ENCODE measurements at places on chromosomes 4 and X. TPM values are rescaled to one million over a fixed set of nuclear protein-coding genes. Genes with fewer than 3 reads are reported as not detected.

Gene SLC38A5
- not detected for total RNA-seq

Gene GAGE12E
- total RNA-seq: not detected

Gene NHSL2
- total RNA-seq: 0.05 TPM

- DNase-seq: no peak
Measured at GRCh38 chrX:18149454-18149853, 71.2 kb downstream of the BEND2 start.

- no peak for DNase-seq
Measured at GRCh38 chrX:24210190-24210589, 60.7 kb downstream of the ZFX start.

DNA sequence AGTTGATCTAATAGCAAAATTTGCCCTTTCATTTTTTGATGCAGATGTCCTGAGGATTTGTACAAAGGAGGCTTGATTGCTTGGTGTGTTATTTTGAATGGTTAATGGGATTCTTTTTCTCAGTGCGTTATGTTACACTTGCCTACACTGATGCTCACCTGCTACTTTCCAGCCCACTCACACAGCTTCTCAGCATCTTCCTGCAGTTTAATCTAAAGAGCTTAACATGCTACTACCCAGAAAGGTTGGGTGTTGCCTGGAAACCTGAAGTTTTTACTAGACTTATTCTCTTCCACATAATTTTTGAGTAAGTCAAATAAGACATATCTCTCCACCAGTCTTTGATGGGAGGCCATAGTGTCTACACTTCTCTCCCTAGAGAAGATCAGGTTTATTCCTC, 9.9 kb upstream of the GPR101 start:
- DNase-seq: no peak

GRCh38 chr4:81214144-81214880, 710 bp downstream of the PRKG2 start:
- DNase-seq: no peak

DNA sequence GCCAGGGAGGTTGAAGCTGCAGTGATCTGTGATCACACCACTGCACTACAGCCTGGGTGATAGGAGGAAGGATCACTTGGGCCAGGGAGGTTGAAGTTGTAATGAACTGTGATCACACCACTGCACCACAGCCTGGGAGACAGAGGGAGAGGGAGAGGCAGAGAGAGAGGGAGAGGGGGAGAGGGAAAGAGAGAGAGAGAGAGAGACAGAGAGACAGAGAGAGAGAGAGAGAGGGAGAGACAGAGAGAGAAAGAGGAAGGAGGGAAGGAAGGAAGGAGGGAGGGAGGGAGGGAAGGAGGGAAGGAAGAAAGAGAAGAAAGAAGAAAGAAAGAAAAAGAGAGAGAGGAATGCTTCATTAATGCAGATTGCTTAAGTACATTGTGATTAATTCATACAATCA, 15.2 kb upstream of the MAP9 start:
- no peak for DNase-seq

- no peak for DNase-seq
Measured at GRCh38 chr4:622996-623913, 2.1 kb upstream of the PDE6B start.

Measured in M059J (cell line).